Activated naive CD4-positive, alpha-beta T cell (primary cell): ENCODE measurements at places on chromosomes 2 and 18.

- DNase-seq, result no peak
Measured at GRCh38 chr2:168185583-168186274, 61.7 kb downstream of the STK39 start.

DNA sequence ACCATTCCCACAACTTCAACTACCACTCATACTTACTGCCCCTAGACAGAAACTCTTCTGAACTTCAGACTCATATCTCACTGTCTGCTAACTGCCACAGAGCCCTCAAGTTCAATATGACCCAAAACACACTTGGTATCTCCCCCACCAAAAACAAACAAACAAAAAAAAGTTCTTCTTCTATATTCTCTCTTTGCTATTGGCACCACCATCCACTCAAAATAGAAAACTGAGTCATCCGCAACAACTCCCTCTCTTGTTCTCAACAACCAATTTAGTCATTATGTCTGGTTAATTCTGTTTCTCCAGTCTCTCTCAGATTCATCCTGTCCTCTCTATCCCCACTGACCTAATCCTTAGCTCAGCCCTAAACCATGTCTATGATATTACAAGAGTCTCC is 7.2 kb upstream of the DCTN1 start:
- no peak for DNase-seq

DNA sequence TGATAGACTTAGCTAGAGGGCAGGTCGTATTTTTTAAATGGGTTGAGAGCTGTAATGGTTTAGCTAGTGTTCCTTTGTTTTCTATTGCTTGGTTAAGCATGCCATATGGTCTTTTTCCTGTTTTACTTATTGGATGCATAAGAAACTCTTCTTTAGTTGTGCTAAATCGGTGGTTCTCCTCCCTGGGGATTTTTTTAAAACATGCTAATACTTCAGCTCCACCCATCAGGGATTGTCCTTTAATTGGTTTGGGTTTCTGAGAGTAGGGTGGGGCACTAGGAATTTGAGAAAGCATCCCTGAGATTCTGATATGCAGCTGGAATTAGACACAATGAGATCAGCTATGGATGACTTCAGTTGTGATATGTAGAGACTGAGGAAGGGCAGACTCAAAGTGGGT is 497.2 kb downstream of the THSD7B start:
- DNase-seq, result no peak

- DNase-seq, result no peak
Measured at GRCh38 chr2:128327180-128327964, 8.7 kb upstream of the HS6ST1 start.

DNA sequence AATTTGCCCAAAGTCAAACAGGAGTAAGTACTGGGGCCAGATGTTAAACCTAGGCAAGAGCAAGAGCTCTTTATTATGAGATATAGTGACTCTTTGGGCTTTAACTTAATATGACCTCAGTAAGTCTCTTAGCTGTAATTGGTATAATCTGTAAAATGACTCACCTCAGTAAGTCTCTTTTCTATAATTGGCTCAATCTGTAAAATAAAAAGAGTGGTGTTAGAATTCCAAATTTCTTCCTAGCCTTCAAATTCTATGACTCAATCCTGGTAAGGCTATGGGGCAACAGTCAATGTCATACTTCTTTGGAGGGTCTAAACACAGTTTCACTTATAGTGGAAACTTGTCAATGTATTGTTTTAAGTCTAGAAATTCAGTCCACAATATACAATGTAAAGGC is 1608.9 kb upstream of the PIK3C3 start:
- no peak for DNase-seq

- peak; percentile 13 for DNase-seq
Measured at GRCh38 chr2:152635635-152636298, 81.5 kb downstream of the PRPF40A start.

- no peak for DNase-seq
Measured at GRCh38 chr18:903701-904100, 970 bp upstream of the ADCYAP1 start.

- DNase-seq, result no peak
Measured at GRCh38 chr18:78589916-78590437, 389.6 kb upstream of the SALL3 start.

DNA sequence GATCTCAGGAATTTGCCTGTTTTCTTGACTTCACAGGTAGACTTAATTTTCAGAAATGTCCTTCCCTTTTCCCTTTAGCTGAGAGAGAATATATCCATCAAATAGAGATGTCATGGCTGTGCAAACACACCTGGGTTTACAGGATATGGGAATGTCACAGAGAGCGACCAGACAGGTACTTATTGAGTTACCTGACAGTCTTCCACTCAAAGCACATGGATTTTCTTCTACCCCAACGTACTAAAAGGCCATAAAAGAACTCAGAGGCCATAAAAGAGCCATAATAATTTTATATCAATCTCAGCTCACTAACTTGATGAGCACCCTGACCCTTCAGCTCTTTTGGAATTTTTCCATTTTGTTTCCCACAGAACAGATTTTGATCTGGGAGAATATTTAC is 5.3 kb upstream of the DTNA start:
- no peak for DNase-seq

GRCh38 chr18:10228326-10228725 is 226.1 kb upstream of the APCDD1 start:
- DNase-seq, result no peak

GRCh38 chr2:3516831-3517230 is 2.5 kb downstream of the ADI1 start:
- DNase-seq, result no peak

- DNase-seq, result no peak
Measured at GRCh38 chr18:10215446-10215845, 239.0 kb upstream of the APCDD1 start.

DNA sequence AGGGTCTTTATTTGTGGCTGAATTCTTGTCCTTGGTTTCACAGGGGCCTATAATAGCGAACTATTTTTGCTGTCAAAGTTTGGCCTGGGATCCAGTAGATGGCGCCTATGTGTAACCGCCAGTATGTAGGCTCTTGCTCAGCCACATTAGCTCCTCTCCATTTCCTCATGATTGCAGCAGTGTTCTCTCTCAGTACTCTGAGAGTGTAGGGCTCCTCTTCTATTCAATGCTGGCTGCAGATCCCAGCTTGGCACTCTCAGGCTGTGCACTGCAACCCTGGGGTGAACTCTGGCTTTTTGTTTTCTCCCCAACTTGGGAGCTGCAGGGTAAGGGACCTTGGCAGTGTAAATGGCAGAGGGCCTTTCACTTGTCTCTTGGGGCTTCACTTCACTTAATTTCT is 344.6 kb upstream of the CHAC2 start:
- no peak for DNase-seq

GRCh38 chr2:157085522-157085921 is 172.0 kb upstream of the GALNT5 start:
- DNase-seq, result no peak

GRCh38 chr2:144325086-144325485 is 194.8 kb downstream of the ZEB2 start:
- DNase-seq, result no peak

GRCh38 chr2:95053543-95053942 is 28.0 kb downstream of the MAL start:
- no peak for DNase-seq

DNA sequence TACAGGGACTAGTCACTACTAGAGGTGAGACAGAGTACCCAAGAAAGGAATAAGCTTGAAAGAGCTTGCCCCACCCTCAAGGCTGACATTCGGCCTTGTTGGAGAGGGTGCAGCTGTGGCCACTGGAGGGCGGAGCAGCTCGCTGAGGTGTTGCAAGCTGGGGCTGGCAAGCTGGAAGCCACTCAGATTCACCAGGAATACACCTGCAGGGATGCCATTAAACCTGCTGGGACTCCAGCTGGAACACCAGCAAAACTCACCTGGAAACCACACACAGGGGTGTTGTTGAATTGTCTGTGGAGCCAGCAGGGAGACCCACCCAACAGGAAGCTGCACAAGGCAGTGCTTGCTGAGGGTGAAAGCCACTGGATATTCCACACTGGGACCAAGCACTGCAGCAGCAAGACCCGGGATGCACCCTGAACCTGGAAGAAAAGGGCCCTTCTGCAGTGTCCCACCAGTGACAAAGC is 26.1 kb downstream of the KCTD18 start:
- no peak for DNase-seq

DNA sequence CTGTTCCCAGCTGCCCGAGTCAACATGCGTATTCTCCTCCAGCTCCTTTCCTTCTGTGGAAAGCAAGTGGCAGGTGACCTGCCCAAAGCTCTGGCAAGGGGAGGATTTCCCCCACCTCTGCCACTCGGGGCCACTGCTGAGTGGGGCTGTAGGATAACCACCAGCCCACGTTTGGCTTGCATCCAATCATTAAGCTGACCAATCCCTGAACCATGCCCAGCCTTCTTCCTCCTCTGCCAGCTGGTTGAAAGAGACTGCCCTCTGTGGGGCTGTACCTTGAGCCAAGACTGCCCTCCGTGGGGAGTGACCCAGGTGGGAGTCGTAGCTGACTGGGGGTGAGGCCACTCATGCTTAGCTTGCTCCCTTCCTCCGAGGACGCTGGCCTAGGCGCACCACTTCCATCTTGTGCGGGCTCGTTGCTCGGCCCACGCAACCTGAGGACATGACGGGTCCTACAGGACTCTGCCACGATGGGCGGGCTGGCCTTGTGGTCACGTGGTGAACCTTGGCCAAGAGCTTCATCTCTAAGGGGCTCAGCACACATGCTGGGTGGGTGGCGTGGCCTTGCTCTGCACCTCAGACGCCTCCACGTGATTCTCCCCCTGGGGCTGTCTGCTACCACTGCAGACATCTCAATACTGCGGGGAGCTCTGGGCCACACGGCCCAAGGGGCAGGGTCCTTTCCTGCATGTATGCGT is 112.1 kb downstream of the NDUFA10 start:
- no peak for DNase-seq

DNA sequence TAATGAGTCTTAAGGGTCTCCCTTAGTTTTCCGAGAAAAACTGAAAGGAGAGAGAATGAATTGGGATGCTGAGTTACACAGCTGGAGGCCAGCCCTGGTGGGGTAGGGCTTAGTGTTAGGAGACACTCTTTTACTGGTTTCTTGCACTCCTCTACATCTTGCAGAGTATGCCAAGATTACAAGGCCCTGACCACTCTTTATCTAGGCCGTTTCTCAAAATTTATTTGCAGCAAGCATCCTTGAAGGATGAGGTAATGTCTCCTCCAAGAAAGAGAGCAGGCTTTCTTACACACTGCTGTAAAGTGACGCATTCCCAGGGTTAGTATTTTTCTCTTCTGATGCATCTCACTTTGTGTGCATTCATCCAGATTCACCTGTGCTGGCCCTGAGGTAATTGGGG is 166.2 kb downstream of the TDRD15 start:
- no peak for DNase-seq
